ENCODE measurements at places on chromosomes 2 and 18. TPM values are rescaled to one million over a fixed set of nuclear protein-coding genes. Genes with fewer than 3 reads are reported as not detected.

- H3K27me3 ChIP-seq: no peaks in the 10 kb centered on the region
- H3K4me1 ChIP-seq: no peaks in the 10 kb centered on the region
- DNase-seq: no peak
- no peak overlapping the region for H3K27ac ChIP-seq
These were observed 771.5 kb downstream of the GALR1 start for GRCh38 chr18:78021196-78021595.

DNA sequence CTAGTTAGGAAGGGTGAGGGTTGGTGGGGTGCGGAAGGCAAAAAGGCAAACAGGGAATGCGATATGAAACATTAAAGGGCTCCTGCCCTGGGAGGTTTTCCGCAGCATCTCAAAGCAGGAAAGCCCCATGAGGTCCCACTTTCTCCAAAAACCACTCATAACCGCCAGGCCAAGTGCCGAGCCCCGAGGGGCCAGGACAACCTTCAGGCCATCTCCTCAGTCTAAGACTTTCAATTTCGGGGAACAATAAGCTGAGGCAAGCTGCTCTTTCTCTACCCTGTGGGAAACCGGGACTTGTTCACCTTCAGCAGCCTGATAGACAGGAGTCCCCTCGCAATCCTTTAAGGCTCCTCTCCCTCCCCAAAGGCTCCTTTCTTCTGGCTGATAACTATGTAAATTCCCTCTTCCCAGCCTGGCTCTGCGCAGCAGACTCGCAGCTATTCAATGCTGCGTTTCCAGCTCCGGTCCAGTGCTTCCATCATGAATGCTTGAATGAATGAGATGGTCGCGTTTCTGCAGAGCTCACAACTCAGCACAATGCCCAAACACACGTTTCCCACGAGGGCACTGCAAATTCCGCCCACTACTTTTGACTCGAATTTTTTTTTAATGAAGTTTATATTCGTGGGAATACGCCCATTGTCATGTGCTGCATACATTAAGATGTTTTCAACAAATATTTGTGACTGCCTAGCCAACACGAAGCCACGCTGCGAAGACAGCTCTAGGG lies 1.4 kb downstream of the LAMA1 start:
- no peak overlapping the region for H3K4me3 ChIP-seq
- peaks cover 33% of the 10 kb centered on the region for H3K27me3 ChIP-seq
- H3K4me1 ChIP-seq: peaks cover 5% of the 10 kb centered on the region
- no peaks in the 10 kb centered on the region for H3K36me3 ChIP-seq
- no peak overlapping the region for H3K27ac ChIP-seq

GRCh38 chr18:78368726-78369125 lies 610.9 kb upstream of the SALL3 start:
- no peaks in the 10 kb centered on the region for H3K36me3 ChIP-seq
- no peaks in the 10 kb centered on the region for H3K27me3 ChIP-seq
- no peak overlapping the region for H3K4me3 ChIP-seq
- no peak for DNase-seq
- no peak overlapping the region for H3K27ac ChIP-seq
- H3K4me1 ChIP-seq: no peaks in the 10 kb centered on the region

- no peaks in the 10 kb centered on the region for H3K27me3 ChIP-seq
- H3K36me3 ChIP-seq: no peaks in the 10 kb centered on the region
- H3K4me3 ChIP-seq: no peak overlapping the region
These were observed 85.8 kb upstream of the GLS start for GRCh38 chr2:190794790-190795189.

The CYP27C1 gene
- not detected for total RNA-seq

- H3K36me3 ChIP-seq: no peaks in the 10 kb centered on the region
- H3K27ac ChIP-seq: no peak overlapping the region
- no peaks in the 10 kb centered on the region for H3K27me3 ChIP-seq
- H3K4me1 ChIP-seq: no peaks in the 10 kb centered on the region
- H3K4me3 ChIP-seq: no peak overlapping the region
These were observed 496.6 kb downstream of the PTPRM start for GRCh38 chr18:8063733-8064132.

DNA sequence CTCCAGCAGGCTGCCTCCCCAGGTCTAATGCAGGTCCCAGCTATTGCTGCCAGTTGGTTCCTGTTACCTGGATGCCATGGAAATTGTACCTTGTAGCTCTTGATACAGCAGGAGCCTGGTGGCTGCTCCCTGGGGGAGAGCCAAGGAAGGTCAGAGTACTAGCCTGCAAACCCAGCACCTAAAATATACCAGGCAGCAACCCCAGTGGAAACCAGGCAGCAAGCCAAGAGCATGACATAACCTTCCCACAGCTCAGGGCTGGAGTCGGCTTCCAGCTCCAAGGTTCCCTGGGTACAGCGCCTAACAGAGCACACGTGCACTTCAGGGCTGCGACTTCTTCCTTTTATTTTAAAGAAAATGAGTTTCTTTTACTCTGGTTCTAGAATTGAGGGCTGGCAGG lies 30.3 kb downstream of the TNP1 start:
- no peak overlapping the region for H3K27ac ChIP-seq
- no peak overlapping the region for H3K4me3 ChIP-seq
- H3K27me3 ChIP-seq: peaks cover 5% of the 10 kb centered on the region
- H3K36me3 ChIP-seq: no peaks in the 10 kb centered on the region

- H3K27ac ChIP-seq: no peak overlapping the region
- H3K36me3 ChIP-seq: no peaks in the 10 kb centered on the region
These were observed 266.5 kb downstream of the PTGR3 start for GRCh38 chr18:74942319-74942910.

The NTSR2 gene
- total RNA-seq: not detected

DNA sequence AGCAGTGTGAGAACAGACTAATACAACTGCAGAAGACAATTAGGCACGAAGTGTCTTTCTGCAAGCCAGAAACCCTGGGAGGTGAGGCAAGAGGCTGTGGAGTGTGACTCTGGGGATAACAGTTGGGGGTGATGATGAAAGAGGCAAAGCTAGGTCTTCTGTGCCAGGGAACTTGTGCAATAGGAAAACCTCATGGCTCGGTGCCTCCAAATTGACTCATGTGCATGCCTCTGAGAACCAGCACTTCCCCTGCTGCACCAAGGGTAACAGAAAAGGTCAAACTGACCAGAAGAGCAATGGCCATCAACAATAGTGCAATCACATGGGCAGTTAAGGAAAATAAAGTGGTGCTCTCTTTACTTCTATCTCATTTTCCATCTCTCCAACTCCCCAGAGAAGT lies 136.4 kb downstream of the SCG2 start:
- no peak for DNase-seq
- H3K27ac ChIP-seq: no peak overlapping the region
- no peaks in the 10 kb centered on the region for H3K27me3 ChIP-seq
- no peaks in the 10 kb centered on the region for H3K4me1 ChIP-seq
- no peak overlapping the region for H3K4me3 ChIP-seq

The PIEZO2 gene
- not detected for total RNA-seq

The CDKL4 gene
- total RNA-seq: 0.14 TPM

DNA sequence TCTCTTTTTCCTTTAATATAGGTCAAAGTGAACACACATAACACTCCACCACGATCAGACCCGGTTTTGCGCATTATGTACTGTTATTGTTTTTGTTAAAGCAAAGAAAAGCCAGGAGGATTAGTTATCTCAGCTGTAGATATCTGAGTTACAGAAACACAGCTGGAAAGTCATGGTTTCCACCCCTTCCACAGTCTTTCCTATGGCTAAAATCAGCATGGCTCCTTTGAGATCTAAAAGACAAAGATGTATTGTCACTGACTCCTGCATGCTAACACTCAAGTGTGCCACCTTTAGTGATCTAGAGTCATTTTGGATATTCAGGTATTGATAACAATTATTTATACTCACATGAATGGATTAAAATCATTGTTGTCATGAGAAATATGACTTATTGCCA lies 260.0 kb downstream of the FIGN start:
- no peak overlapping the region for H3K27ac ChIP-seq
- no peaks in the 10 kb centered on the region for H3K4me1 ChIP-seq
- no peak overlapping the region for H3K4me3 ChIP-seq
- no peaks in the 10 kb centered on the region for H3K36me3 ChIP-seq

- H3K27me3 ChIP-seq: peaks cover 5% of the 10 kb centered on the region
- H3K4me3 ChIP-seq: no peak overlapping the region
- peaks cover 10% of the 10 kb centered on the region for H3K4me1 ChIP-seq
- peak; percentile 70 for DNase-seq
These were observed 47.6 kb upstream of the IL1R1 start for GRCh38 chr2:102094917-102095316.

The MC5R gene
- total RNA-seq: not detected

Data from activated CD4-positive, alpha-beta memory T cell treated with anti-CD3 and anti-CD28 coated beads for 36 hours (primary cell).